ENCODE measurements at places on chromosomes 7 and 10. TPM values are rescaled to one million over a fixed set of nuclear protein-coding genes. Genes with fewer than 3 reads are reported as not detected.

Gene WEE2
- total RNA-seq = not detected

DNA sequence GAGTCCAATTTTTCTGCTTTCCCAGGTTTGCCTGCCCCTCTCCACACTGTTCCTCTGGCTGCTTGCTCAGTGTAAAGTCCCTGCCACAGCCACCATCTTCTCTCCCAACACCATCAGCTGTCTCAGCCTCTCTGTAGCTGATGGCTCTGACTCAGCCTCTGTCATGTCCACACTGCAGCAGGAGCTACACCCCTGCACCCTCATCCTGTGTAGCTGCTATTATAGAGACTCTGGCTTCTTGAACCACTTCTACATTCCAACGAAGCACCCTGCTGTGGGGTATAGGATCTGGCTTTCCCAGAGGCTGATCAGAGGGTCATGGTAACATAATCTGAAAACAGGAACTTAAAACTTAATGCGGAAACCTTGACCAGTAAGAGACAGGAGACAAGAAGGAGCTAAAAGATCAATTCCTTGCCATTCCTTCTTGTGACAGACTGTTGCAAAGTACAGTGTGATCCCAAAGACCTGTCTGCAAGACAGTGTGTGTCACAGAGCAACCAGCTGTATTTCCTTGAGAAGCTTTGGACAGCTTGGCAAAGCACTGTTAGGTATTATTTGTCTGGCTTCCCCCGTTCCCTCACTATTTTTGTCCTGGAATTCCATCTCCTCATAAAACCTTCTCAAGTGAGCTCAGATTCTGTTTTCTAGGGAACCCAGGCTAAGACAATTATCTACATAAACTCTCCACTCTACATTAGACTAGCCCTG lies 42.3 kb downstream of the NRCAM start:
- DNase-seq = no peak
- no peaks in the 10 kb centered on the region for H3K36me3 ChIP-seq
- no peaks in the 10 kb centered on the region for H3K27me3 ChIP-seq
- H3K4me1 ChIP-seq = no peaks in the 10 kb centered on the region
- no peak overlapping the region for H3K4me3 ChIP-seq

DNA sequence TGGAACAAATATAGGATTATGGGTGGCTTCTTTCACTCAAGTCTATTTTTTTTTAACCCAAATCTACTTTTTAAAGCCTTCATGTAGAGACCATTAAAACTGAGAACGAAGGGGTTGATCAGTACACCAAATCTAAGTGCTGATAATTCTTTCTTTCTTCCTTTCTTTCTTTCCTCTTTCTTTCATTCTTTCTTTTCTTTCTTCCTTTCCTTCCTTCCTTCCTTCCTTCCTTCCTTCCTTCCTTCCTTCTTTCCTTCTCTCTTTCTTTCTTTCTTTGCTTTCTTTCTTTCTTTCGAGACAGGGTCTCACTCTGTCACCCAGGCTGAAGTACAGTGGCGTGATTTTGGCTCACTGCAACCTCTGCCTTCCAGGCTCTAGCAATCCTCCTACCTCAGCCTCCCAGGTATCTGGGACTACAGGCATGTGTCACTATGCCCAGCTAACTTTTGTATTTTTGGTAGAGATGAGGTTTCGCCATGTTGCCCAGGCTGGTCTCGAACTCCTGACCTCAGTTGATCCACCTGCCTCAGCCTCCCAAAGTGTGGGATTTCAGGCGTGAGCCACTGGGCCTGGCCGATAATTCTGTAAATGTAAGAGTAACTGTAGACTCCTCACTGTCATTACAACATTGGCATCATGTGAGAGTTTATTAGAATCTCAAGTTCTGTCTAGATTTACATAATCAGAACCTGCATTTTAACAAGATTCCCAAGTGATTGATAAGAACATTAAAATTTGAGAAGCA lies 236.4 kb downstream of the TFEC start:
- DNase-seq = no peak
- no peaks in the 10 kb centered on the region for H3K36me3 ChIP-seq
- H3K4me3 ChIP-seq = no peak overlapping the region
- no peak overlapping the region for H3K27ac ChIP-seq

- no peaks in the 10 kb centered on the region for H3K4me1 ChIP-seq
- DNase-seq = no peak
- no peaks in the 10 kb centered on the region for H3K27me3 ChIP-seq
- H3K4me3 ChIP-seq = no peak overlapping the region
These were observed 449.6 kb downstream of the GRM8 start for GRCh38 chr7:126803060-126803665.

- H3K27me3 ChIP-seq = no peaks in the 10 kb centered on the region
- H3K27ac ChIP-seq = no peak overlapping the region
- no peaks in the 10 kb centered on the region for H3K4me1 ChIP-seq
- H3K4me3 ChIP-seq = no peak overlapping the region
- H3K36me3 ChIP-seq = peaks cover 13% of the 10 kb centered on the region
- DNase-seq = no peak
These were observed 142.1 kb downstream of the PHTF2 start for GRCh38 chr7:77940647-77941046.
